Activated B cell treated with CpG ODN at 0.5 μM for 24 hours (primary cell): ENCODE measurements at places on chromosomes 4 and X.

DNA sequence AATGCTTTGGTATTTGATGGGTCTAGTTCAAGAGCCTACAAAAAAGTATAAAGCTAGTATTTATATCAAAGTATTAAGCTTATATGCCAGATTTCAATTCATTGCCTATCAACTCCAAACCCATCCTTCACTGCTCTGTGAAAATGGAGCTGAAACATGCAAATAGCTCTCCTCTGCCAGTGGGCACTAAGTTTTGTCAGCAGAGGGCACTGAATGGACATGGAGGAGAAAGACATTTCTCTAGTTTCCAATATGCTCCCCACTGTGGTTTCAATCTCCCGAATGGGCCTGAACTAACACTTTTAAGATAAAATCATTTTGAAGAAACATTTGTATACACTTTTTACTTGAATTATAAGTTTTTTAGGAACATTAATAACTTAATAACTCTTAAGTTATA lies 12.4 kb downstream of the PPID start:
- no peak for DNase-seq

GRCh38 chr4:100848841-100849240 lies 331.0 kb upstream of the EMCN start:
- no peak for DNase-seq

DNA sequence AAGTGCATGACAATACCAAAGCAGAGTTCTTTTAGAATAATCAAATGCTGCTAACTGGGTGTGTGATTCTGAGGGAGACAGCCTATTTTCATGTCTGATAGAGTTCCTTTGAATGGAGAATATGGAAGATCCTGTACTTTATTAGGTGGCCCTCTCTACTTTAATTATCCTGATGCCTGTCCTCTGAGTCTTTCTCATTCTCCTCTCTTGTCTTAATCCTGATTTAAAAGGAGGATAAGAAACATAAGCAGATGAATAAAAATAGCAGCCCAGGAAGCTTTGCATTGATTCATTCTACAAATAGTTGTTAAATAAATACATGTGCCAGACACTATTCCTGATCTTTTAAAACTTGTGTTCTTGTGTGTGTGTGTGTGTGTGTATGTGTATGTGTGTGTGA lies 387.3 kb downstream of the SPRY1 start:
- DNase-seq, result no peak

GRCh38 chr4:120801137-120801758 lies 121.3 kb downstream of the PRDM5 start:
- DNase-seq, result no peak

DNA sequence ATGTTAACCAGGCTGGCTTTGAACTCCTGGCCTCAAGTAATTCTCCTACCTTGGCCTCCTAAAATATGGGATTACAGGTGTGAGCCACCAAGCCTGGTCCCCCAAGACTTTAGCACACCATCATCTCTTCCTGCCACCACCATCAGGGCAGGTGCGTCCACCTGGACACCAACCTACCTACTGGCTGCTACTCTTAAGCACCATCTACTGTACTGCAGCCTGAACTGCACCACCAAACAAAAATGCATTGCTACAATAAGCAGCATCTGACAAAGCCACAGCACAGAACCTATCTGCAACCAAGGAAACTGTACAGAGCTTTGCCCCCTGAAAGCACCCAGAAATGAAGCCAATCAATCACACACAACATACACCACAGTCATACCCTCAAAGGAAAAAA lies 139.7 kb downstream of the EFHC2 start:
- DNase-seq, result no peak

GRCh38 chrX:150058728-150059127 lies 120.4 kb upstream of the EOLA2 start:
- no peak for DNase-seq
